CD4-positive, alpha-beta memory T cell (primary cell): ENCODE measurements at places on chromosomes 16 and 17.

GRCh38 chr16:86834451-86835035, 256.2 kb downstream of the FOXL1 start:
- no peak for DNase-seq

DNA sequence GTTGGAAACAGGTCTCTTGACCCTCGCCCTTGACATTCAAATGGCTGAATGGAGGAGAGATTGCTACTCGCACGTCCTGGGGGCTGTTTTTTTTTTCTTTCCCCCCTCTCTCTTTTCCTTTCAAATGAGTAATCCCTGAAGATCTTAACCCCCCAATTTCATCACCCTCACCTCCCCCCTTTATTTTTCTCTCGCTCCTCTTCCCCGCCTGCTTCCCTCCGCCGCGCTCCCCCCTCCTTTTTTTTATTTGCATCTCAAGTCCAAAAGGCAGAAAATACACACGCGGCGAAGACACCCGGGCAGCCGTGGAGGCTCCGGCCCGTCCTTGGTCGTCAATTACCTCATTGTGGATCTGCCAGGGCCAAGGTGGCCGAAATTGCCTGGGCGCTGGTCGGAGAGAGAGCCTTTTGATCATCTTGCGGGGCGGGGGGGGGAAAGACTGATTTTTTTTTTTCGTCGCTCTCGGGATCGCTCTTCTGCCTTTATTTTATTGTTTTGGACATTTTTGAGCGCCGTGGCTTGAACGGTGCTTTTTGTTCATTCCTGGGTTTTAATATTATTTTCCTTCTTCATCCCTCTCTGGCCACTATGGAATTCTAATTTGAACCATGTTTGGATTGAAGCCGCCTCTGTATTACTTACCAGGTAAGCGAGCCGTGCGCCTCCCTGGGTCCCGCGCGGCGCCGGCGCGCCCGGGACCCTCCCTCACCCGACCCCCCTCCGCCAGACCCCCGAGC, 57.2 kb upstream of the GSE1 start:
- peak; percentile 65 for DNase-seq

GRCh38 chr17:20225162-20226115, 216.3 kb downstream of the SPECC1 start:
- DNase-seq: no peak

DNA sequence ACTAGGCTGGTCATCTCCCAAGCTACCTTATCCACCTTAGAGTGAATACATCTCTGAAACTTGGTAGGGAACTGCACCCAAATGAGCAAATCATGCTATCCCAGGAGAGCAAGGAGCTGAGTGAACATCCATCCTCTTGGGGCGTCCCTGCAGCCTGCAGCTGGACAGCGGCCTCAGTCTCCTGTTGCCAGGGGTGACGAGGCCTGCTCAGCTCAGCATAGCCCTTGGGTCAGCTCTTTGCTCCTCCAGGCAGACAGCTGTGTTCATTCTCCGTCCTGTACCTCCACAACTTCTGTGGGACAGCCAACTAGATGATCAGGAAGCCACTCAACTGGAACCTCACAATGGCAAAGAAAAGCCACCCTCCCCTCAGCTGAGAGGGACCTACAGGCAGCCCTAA, 111.9 kb downstream of the SOCS1 start:
- no peak for DNase-seq

DNA sequence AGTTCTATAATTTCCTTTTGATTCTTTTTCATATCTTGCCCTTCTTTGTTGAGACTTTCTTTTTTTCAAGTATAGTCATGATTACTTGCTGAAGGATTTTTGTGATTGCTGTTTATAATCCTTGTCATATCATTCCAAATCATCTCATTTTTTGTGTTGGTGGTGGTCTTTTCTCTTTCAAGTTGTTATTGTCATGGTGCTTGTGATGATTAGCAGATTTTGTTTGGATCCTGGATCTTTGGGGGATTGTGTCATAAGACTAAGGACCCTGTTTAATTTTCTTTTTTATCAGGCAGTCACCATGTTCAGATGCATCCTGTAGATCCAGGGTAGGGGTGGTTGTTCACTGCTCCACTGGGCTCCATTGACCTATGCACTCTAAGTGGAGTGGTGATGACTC, 254.4 kb upstream of the FOXF1 start:
- no peak for DNase-seq

DNA sequence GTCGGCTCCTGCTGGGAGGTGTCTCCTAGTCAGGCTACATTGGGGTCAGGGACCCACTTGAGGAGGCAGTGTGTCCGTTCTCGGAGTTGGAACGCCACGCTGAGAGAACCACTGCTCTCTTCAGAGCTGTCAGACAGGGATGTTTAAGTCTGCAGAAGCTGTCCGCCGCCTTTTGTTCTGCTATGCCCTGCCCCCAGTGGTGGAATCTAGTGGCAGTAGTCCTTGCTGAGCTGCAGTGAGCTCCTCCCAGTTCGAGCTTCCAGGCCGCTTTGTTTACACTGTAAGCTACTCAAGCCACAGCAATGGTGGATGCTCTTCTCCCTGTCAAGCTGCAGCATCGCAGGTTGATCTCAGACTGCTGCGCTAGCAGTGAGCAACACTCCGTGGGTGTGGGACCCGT, 36.0 kb downstream of the ITFG1 start:
- no peak for DNase-seq

GRCh38 chr17:32318071-32318470, 23.9 kb downstream of the C17orf75 start:
- DNase-seq: no peak

DNA sequence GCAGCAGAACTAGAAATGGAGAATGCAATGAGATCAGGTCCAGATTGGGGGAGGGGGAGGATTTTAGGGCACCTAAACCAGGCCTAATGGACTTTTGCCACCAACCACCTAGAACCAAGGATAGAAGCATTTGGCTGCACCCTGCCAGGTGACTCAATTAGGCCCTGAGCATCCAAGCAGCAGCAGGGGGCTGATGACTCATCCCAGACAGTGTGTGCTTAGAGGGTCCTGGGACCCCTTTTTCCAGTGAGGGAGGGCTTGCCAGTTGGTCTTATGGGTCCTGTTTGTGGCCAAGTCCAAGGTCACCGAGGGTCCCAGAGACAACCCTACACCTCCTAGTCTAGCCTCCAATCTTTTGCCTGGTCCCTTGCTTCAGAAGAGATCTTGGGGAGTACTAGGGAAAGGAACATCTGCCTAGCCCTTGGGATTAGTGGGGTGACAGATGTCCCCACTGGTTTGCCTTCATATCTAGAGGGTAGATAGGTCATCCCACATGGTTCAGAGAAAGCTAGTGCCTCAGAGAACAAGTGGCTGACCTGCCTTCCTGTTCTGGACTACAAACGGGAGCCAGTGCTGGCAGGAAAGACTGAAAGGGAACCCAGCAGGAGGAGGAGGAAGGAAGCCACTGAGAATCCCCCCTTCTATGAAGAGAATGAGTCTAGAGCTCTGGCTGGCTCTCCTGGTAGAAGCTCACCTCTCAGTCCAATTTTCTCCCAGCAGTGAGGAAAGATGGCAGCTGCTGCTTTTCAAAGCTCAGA, 1.6 kb upstream of the TBKBP1 start:
- DNase-seq: no peak

DNA sequence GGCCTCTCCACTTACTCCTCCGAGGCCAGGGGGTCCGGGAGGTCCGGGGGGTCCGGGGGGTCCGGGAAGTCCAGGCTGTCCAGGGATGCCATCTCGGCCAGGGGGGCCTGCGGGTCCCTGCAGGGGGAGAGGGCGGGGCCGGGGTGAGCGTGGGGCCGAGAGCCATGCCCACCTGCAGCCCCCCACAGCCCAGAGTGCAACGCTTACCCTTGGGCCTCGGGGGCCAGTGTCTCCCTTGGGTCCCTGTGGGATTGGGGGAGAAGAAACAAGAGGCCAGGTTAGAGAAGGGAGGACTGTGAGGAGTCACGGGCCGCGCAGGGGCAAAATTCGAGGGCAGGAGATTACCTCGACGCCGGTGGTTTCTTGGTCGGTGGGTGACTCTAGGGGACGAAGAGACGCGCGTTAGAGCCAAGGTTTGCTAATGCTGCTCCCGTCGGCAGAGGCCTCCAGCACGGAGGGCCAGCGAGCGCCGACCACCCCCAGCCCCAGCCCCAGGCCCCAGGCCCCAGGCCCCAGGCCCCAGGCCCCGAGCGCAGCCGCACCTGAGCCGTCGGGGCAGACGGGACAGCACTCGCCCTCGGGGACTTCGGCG, 2.1 kb downstream of the COL1A1 start:
- DNase-seq: no peak

DNA sequence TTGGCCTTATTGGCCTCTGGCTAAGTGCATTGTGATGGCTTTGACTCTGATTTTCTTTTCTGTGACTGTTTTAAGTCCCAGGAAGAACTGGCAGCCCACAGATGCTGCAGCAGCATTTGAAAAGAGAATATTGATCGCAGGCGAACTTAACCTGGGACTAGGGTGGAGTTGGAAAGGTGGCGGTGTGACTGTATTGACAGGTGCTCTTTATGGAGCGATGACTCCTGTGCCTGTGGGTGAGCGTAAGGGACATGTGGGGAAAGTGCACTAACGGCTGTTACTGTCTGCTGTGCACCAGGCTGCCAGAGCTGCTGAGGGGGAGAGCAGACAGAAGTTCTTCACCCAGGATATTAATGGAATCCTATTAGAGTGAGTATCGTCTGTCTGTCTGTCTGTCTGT, 21.3 kb downstream of the UBN1 start:
- no peak for DNase-seq

DNA sequence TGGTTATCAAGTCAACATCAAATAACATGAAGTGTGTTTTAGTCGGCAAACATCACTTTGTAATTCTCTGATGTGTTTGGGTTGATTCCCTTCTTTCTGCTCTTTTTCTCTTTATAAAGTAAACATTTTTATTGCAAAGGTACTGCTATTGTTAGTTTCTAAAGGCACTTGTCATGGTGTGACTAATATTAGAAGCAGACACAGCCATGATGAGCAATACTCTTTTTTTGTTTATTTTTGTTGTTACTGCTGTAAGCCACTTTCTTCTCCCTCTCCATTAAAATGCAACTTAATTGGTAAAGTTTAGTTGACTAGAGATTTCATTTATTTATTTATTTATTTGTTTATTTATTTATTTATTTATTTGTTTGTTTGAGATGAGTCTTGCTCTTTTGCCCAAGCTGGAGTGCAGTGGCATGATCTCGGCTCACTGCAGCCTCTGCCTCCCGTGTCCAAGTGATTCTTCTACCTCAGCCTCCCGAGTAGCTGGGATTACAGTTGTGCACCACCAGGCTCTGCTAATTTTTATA, 424.7 kb downstream of the WWOX start:
- DNase-seq: no peak

DNA sequence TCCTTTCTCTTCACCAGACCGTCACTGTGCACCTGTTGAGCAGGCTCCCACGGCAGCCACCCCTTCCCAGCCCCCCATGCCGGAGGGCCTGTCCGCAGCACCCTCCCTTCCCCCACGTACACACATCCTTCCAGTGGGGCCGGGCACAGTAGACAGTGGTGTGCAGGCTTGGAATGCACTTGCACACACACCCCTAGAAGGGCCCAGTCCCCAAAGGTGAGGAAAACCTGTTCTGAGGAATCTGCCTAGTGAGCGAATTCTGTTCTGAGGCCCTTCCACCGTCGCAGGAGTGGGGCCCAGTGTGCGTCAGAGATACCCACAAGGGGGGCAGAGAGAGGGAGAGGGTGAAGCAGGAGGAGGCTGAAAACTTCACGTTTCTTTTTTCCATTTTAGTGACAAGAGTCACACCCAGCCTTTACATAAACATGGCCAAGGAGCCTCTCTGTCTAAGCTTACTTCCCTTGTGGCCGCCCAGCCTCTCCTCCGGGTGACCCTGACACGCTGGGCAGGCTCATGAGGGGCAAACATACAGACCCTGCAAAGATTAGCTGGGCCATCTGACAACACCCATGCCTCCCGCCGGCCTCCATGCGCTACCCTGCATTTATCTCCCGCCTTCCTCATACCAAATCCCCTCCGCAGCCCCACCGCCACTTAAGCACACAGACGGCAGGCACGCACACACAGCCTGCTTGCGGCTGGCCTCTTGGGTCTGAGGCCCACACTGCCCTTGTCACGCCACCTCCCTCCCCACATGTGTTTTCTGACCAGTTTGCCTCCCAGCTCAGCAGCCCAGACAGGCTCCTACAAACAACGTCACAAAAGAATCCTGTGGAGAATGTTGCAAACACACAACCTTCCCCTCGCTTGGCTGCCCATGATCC, 1.8 kb downstream of the ZBTB4 start:
- DNase-seq: no peak

DNA sequence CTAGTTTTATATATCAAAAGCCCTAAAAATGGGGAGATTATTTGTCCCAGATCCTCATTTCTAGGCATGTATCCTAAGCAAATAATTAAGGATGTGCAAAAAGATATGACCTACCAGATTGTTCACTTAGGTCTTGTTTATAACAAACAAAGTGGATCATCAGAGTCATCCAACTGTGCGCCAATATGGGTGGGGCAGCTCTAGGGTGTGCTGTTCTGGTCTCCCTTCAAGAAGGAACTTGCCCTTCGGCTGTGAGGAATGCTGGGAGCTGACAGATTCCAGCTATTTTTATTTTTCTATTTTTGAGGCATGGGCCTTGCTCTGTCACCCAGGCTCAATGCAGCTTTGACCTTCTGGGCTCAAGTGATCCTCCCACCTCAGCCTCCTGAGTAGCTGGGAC, 13.8 kb downstream of the CHP2 start:
- DNase-seq: no peak

- no peak for DNase-seq
Measured at GRCh38 chr16:81861915-81862314, 82.8 kb downstream of the PLCG2 start.

- DNase-seq: peak; percentile 11
Measured at GRCh38 chr16:56191835-56192634, 746 bp downstream of the GNAO1 start.

DNA sequence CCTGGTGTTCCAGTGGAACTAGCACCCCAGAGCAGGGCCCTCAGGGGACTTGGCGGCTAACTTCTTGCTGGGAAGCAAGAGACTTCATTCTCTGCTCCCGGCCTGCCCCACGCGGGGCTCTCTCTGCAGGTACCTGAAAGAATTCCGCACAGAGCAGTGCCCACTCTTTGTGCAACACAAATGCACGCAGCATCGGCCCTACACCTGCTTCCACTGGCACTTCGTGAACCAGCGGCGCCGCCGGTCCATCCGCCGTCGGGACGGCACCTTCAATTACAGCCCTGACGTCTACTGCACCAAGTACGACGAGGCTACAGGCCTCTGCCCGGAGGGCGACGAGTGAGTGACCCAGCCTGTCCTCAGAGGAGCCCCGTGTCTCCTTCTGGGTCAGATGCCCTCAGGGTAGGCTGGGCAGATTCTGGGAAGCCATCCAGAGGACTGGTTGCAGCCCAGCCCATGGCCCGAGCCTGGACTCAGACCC, 25.1 kb downstream of the UNK start:
- DNase-seq: no peak

GRCh38 chr16:83198977-83199376, 572.2 kb downstream of the CDH13 start:
- no peak for DNase-seq

- no peak for DNase-seq
Measured at GRCh38 chr16:88074041-88074440, 122.8 kb downstream of the BANP start.

- DNase-seq: no peak
Measured at GRCh38 chr16:75261590-75262078, 10.2 kb upstream of the BCAR1 start.

- no peak for DNase-seq
Measured at GRCh38 chr17:15392326-15392741, 50.9 kb upstream of the TEKT3 start.
